ENCODE measurements at places on chromosomes 12 and 14.

DNA sequence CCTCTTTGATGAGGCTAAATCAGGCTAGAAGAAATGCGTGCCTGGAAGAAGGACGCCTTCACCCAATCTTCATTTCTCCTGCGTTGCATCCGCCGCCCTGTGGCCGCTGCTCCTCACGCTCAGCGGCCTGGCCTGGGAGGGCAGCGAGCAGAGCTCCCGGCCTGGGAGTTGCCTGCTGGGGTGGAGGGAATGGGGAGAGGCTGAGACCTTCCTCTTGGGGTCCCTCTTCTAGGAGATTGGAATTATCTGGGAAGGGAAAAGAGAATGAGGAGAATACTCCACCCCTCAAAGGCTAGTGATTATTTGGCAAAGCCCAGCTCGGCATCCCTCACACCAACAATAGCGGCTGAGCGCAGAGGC is 2.4 kb upstream of the HOXC12 start:
- DNase-seq, result no peak

GRCh38 chr14:32304296-32304695 is 24.8 kb upstream of the AKAP6 start:
- DNase-seq, result no peak

DNA sequence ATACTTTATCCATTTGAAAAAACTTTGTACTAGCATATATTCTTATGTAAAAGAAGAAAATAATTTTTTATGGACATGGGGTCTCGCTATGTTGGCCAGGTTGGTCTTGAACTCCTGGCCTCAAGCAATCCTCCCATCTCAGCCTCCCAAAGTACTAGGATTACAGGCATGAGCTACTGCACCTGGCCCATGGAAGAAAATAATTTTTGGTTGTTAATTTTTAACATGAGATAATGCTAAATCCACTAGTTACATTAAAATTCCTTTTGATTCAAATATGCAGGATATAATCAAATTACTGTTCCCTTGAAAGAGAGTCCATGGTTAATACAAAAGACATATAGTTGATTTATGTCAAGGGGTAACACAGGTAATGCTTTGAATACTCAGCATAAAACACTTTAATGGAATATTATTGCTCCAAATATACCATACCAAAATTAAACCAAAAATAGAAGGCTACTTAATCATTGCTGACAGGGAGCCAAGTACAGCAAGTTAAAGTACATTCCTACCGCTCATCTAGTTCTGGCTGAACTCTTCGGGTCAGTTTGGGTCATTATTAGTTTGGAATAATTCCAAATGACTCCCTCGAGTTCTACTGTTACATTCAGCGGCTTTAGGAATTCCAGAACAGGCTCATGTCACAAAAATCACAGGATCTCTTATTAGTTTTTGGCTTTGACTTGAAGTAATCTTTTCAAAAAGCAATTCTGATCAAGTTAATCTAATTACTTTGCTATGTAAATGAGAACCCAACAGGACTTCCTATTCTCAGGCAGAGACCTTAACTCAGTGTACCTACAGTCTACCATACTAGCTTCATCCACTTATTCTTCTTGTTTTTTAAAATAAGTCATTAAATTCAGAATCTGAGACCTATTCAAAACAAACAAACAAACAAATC is 6.1 kb downstream of the SOS2 start:
- peak; percentile 45 for DNase-seq

GRCh38 chr14:22466491-22466890 is 122.5 kb downstream of the DAD1 start:
- no peak for DNase-seq

DNA sequence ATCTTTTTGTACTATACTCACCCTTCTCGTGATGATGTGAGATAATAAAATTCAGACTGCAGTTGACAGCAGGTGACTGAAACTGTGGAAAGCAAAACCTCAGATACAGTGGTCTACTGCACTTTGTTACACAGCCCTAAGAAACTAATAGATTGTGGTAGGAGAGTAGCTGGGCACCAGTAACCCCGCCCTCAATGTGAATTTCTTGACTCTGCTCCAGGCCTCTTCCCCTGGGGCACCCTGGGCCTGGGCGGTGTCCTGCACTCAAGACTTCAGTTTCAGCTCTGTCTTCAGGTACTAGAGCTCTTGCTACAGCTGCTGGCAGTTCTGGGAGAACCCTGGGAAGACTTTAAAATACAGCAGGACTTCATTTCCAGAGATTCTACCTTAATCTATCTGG is 197.6 kb upstream of the AVPR1A start:
- no peak for DNase-seq

DNA sequence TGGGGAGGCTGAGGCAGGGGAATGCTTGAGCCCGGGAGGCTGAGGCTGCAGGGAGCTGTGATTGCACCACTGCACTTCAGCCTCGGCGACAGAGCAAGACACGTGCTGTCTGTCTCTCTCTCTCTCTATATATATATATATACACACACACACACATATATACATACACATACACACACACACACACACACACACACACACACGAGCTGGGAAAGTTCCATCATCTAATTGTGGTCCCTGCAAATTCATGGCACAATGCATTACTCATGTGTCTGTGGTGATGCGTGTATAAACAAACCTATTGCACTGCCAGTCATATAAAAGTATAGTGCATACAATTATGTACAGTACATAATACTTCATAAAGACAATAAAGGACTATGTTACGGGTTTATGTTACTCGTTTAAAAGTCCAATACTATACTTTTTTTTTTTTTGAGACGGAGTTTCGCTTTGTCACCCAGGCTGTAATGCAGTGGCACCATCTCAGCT is 36.6 kb downstream of the WDR89 start:
- DNase-seq, result no peak

GRCh38 chr12:25816637-25817036 is 141.8 kb upstream of the RASSF8 start:
- DNase-seq, result no peak

- no peak for DNase-seq
These were observed 92.6 kb downstream of the EMP1 start for GRCh38 chr12:13288937-13289652.

- no peak for DNase-seq
These were observed 11.4 kb downstream of the APAF1 start for GRCh38 chr12:98656289-98657101.

DNA sequence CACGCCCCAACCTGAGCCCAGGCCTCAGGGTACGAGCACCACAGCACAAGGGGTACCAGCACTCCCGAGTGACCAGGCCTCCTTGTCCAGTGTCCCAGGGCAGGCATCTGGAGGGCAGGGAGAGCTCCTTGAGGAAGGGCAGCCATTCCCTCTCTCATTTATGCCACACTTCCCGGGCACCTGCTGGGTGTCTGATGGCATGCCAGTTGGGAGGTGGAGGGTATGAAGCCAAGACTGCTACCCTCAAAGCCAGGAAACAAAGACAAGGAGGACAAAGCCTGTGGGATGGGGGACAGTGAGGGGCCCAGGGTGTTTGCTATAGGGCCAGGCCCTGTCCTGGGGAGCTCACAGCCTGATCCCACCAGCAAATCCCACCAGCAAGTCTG is 45.6 kb downstream of the CCDC88C start:
- DNase-seq, result no peak

DNA sequence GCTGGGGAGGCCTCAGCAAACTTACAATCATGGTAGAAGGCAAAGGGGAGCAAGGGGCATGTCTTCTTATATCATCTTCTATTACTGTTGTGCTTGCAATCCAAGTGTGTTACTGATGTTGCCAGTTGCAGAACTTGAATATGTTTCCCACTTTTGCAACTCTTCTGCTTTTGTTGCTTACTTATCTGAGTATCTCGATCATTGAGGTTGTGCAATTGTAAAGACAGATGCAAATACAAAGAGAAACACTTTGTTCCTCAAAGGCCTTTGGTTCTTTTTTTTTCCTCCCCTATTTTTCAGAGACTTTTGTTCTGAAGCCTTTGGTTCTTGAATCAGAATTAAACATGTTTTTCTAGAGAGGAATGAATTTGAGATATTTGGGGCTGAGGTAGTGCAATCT is 3.7 kb upstream of the COX8C start:
- no peak for DNase-seq

DNA sequence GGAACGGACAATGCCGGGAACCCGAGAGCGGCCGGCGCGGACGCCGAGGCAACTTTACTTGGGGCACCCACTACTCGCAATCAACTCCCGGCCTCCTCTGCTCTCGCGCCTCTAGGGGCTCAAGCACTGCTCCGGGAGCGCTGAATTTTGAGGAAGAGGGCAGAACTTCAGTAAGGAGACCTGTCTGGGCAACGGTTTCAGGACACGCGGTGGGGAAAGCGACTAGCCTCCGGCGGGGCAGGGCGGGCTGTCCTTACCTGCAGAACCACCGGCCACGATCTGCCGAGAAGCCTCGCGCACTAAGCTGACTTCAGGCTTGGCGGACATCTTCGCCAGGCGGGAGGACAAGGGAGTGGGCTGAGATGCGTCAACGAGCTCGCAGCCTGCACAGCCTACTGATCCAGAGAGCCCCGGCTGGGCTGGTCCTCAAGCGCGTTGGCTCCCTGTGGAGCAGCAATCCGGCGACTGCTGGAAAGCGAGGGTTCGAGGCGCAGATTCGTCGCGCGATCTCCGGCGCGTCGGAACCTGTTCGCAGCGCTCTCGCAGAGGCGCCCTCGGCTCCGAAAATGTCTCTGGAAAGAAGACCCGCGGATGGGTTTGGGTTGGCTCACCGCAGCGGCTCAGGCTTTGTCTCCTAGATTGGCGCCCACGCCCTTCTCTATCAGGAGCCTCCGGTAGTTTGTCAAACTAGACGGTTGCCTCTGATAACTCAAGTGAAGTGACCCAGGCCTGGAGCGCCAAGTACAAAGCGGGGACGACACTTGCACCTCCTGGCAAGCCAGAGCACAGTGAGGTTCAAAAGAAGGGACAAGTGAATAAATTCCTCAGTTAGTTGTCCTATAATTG is at the start of gene SLC25A21:
TSS of gene SLC25A21 (minus strand) at position 583 of the 846 bp plus-strand sequence.
- peak; percentile 63 for DNase-seq

DNA sequence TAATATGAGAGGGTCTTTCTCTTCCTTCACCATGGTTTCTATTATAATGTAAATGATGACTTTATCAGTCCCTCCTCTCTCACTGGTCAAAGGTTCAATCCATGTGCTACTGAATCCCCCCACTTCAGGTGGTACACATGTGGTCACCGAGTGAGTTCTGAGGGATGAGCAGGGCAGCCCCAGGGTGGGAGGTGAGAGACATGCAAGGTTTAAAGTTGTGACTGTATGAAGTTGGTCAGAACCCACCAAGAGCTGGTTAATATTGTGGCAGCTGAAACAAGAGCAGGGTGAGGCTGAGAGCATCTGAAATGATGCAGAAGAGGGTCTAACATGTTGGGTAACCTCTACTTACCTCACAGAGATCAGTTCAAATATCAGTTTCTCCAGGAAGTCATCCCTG is 444.7 kb upstream of the FBXO33 start:
- DNase-seq, result no peak

- DNase-seq, result no peak
These were observed 346.4 kb upstream of the ATP2B1 start for GRCh38 chr12:90055071-90055470.

- no peak for DNase-seq
These were observed 860.8 kb downstream of the BCL11B start for GRCh38 chr14:98411154-98411553.

GRCh38 chr14:100470523-100470897 is 116.7 kb downstream of the BEGAIN start:
- DNase-seq, result no peak

DNA sequence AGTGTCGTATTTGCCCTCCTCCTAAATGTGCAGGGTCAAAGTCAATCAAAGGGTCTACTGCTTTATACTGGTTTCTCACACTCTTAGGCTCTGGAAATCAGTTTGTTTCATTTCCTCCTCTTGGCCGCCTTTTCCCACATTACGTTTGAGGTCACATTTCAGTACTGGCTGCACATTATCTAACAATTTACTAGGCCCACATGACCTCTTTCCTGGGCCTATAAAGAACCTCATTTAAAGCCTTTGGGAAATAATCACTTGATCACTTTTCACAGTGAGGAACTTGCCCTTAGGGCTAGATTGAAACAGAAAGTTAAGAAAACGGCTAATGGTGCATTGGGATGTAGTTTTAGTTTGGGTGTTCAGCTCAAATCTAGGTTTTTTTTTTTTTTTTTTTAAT is 497.5 kb downstream of the RERGL start:
- no peak for DNase-seq

GRCh38 chr12:46209914-46210872 is 58.6 kb downstream of the SLC38A1 start:
- no peak for DNase-seq

GRCh38 chr14:105399466-105399775 is 1.1 kb downstream of the TEX22 start:
- no peak for DNase-seq

- DNase-seq, result no peak
These were observed 40.6 kb upstream of the CDKN3 start for GRCh38 chr14:54356172-54356571.

- DNase-seq, result no peak
These were observed 77.2 kb downstream of the NKX2-1 start for GRCh38 chr14:36442824-36443241.

GRCh38 chr12:107306141-107306659 is 212.9 kb upstream of the CRY1 start:
- no peak for DNase-seq

- DNase-seq, result no peak
These were observed 13.2 kb upstream of the MAP4K5 start for GRCh38 chr14:50545618-50546017.

GRCh38 chr12:131871677-131872076 is 22.7 kb upstream of the ULK1 start:
- DNase-seq, result no peak

DNA sequence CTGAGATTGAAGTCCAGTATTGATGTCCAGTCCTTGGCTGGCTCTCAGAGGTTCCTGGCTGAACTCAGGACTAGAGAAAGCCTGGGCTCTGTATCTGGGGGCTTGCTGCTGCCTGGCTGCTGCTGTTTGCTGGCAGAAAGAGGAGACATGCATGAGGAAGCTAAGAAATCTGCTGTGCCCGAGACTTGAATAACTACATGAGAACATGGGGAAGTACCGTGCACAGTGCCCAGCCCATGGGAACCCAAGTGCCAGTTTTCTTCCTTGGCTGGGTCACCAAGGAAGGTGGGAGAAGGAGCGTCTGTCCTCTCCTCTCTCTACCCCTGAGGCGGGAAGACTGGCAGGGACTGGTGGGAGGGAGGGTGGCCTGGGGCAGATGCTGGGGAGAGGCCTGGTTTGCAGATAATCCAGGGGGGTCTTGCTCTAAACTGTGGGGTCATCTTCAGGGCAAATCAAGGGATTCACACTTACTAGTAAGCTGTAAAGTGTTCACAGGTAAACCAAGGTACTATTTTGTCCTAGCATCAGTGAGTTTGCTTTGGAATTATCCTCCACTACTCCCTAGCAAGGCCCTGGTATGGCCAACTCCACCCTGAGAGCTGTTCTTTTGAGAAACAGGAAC is 13.8 kb upstream of the ZFP36L1 start:
- no peak for DNase-seq

DNA sequence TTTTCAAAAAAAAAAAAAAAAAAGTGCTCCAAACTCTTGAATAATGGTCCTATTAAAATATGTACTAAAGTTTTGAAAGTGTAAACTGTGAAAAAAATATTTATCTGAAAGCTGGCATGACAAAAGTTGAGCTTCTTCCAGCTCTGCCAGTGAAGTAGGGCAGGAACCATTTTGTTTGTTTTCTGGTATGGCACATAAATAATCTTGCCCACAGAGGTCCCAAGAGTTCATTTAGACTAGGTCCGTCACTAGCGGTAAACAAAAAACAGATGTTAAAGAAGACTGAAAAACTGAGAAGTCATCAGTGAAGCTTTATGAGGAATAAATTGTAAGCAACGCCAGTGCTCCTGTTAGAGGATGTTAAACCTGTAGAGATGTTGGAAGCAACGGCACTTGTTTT is 7.0 kb downstream of the ERP27 start:
- DNase-seq, result no peak
